GM12864 (cell line): ENCODE measurements at places on chromosomes 6 and 20.

GRCh38 chr6:57029213-57029612 lies 17.3 kb upstream of the KIAA1586 start:
- DNase-seq = no peak

GRCh38 chr20:3890999-3891929 lies 2.1 kb downstream of the PANK2 start:
- DNase-seq = no peak

GRCh38 chr6:30013291-30013922 lies 47.7 kb upstream of the POLR1H start:
- no peak for DNase-seq

- DNase-seq = no peak
These were observed 4.6 kb downstream of the SYTL3 start for GRCh38 chr6:158654498-158654897.

- no peak for DNase-seq
These were observed 170.7 kb upstream of the KCNK16 start for GRCh38 chr6:39493174-39493573.

GRCh38 chr6:106517706-106518105 lies 111.6 kb downstream of the RTN4IP1 start:
- DNase-seq = no peak

- DNase-seq = no peak
These were observed 2.2 kb upstream of the PCK1 start for GRCh38 chr20:57558614-57559288.

DNA sequence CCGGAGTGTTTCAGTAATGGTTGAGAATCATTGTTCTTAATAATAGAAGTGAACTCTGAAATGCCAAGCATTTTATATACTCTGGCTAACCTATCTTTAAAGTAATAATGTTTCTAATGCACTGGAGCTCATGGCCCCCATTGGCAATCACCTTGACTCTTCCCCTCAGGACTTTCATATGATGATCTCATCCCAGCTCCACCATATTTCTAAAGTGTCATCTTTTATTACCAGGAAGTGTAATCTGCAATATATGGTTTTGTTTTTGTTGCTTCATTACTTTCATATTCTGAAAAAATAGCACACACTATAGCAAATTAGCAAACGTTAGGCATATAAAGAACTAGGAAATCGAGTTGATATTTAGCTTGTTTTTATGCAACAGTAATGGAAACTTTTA lies 60.3 kb downstream of the TULP4 start:
- DNase-seq = no peak

GRCh38 chr20:54013471-54013870 lies 56.9 kb downstream of the BCAS1 start:
- no peak for DNase-seq

- DNase-seq = no peak
These were observed 84.2 kb upstream of the ARMC2 start for GRCh38 chr6:108763931-108764579.

- no peak for DNase-seq
These were observed 686 bp downstream of the GINS1 start for GRCh38 chr20:25408170-25408547.

DNA sequence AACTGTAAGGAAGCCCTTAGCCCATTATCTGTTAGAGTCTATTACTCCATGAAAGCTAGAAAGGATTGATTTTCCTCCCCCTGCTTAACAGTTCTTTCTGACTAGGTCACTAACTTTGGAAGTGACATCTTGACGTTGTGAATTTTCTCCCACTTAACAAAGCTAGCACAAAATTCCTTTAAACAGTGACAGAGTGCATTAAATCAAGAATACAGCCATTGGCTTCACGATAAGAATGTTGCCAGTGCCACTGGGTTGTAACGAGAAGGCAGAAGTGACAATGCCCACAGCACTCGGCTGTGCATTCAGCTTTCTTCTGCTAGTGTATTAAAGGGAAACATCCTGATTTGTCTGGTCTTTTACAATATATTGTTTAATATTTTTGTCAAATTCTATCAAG lies 182.7 kb upstream of the DTNBP1 start:
- no peak for DNase-seq

DNA sequence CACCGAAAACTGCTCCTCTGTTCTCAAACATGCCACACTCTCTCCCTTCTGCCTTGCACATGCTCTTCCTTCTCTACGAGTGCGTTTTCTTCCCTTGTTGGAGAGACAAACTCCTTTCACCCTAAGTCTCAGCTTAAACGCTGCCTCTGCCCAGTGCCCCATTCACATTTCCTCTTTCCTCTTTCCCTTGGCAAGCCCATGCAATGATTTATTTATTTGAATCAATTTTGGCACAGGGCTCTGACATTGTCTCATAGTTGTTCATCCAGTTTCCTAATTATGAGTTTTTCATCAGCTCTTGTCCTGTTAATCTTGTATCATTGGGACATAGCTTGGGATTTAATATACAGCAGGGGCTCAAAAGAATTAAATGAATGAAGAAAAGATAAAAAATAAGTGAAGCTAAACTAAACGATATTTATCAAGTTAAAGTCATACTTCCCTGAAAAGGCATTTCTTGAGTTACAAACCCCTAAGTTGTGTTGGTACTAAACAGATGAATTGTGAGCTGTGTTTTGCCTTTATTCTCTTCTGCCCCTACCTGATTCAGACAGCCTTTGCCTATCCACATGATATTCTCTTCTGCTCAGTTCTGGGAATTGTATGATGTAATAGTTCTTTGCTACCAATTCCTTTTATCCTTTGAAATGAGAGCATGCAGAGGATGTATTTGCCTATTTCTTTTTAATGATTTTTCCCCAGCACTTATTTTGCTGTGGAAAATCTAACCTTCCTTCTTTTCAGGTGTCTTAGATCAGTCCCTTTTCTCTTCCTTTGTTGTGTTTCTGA lies 704.4 kb downstream of the UTRN start:
- DNase-seq = no peak

DNA sequence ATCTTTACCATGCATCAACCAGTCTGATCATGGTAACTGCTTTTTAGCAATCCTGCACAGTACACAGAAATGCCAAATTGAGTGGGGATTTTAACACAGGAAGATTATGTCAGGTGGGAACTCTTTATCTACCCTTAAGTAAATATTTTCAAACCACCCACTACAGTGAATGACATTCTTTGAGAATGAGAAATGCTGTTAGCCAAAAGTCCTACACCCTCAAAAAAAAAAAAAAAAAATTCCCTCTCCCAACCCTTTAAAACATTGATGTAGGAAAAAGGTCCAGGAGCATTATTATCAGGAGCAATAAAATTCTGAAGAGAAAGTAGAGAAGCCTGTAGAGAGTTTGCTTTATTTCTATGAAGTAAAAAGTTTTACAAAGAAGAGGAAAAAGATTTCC lies 307.2 kb upstream of the THEMIS start:
- DNase-seq = no peak

DNA sequence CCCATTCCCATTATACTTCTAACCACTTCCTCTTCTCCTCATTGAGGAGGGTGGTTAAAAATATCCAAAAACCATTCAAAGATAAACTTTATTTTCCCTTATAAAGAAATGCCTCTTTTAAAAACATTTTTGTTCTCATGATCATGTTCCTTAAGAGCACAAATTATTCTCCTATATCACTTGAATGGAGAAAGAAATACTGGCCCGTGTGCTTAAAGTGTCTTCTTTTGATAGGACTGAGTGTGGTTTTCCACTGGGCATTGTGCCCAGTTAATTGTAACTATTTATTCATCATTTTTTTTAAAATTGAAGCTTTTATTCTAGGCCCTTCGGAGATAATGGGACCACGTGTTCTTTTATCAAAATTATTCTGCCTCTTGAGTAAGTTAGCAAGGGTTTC lies 871.5 kb downstream of the QKI start:
- DNase-seq = no peak

DNA sequence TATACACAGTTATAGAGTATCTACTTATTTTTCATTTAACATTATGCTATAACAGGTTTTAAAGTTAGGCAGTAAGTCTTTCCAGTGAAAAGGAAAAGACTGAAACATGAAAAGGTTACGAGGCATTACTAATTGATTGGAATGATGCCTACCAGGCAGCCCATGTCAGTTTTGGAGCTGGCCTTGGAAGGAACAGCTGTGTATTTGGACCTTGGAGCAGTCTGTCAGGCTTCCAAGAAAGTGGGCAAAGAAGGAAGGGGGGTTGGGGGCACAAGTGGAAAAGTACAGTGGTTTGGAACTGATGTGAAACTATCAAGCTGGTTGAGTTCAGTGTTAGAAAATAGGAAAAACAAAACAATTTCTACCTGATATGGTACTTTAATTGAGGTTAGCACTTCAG lies 41.7 kb downstream of the SLC16A10 start:
- DNase-seq = no peak

DNA sequence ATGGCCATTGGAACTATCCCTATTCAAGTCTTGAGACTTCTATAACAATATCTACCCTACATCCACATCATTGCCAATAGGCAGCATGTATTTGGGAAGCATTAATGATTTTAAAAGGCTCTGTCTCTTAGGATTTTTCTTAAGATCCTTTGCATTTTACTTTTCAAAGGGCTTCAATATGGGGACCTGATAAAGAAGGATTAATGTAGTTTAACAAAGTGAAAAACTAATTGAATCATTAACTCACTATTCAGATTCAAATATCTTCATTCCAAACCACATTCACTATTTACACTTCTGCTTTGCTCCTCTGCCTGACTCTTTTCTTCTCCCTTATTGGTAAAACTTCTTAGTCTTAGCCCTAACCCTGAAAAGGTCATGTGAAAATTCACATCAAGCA lies 333.0 kb downstream of the EPHA7 start:
- no peak for DNase-seq

- no peak for DNase-seq
These were observed 495.5 kb upstream of the MAP3K7 start for GRCh38 chr6:91082311-91082832.

DNA sequence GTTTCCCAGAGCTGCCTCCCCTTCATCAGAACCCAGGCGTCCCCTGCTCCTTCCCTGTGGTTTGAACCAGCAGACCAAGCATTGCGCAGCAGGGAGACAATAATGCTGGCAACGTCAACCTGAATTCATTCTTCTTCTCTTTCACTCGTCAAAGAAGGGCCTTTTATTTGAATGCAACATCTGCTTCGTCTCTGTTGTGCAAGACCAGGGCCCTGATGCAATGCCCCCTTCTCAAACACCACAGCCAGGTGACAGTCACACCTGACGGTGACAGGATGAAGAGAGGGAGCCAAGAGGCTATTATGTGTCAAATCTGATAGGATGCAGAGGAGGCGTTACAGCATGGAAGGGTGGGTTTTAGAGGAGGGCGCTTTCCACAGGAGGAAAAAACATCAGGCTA lies 8.0 kb downstream of the INSM1 start:
- DNase-seq = no peak
